Frontal cortex (tissue), 4 donors: ENCODE measurements at places on chromosomes 7 and 10. TPM values are rescaled to one million over a fixed set of nuclear protein-coding genes. Genes with fewer than 3 reads are reported as not detected.

The CCL24 gene
- not detected for total RNA-seq

The NPSR1 gene
- total RNA-seq: not detected

The TAS2R4 gene
- 2.0 TPM for total RNA-seq

The NXPH1 gene
- total RNA-seq: 41.6 TPM

The ABCB1 gene
- 6.5 TPM for total RNA-seq

The CHAT gene
- total RNA-seq: not detected

The LRIT1 gene
- total RNA-seq: not detected

The SLC35B4 gene
- total RNA-seq: 24.5 TPM

The AGK gene
- 46.5 TPM for total RNA-seq

The CALN1 gene
- 40.4 TPM for total RNA-seq

The FXYD4 gene
- total RNA-seq: not detected

The PRLHR gene
- 2.4 TPM for total RNA-seq

The RASSF4 gene
- total RNA-seq: 8.6 TPM

The LZTS2 gene
- total RNA-seq: 15.5 TPM

The AKR1C4 gene
- not detected for total RNA-seq

The C7orf57 gene
- under 0.01 TPM for total RNA-seq

The OR2A7 gene
- total RNA-seq: not detected

The TRPV5 gene
- total RNA-seq: not detected

The MMRN2 gene
- 4.1 TPM for total RNA-seq

The MSS51 gene
- 1.6 TPM for total RNA-seq

The MYH16 gene
- not detected for total RNA-seq

The PTPRZ1 gene
- total RNA-seq: 138 TPM

The UPK3BL2 gene
- total RNA-seq: 1.6 TPM

The BAMBI gene
- 4.5 TPM for total RNA-seq

The GPR37 gene
- 39.1 TPM for total RNA-seq

The SLC13A4 gene
- 12.6 TPM for total RNA-seq

The FAM25A gene
- total RNA-seq: not detected

The PROSER2 gene
- total RNA-seq: 0.41 TPM

The GATA3 gene
- not detected for total RNA-seq

The ZPBP gene
- total RNA-seq: 0.41 TPM

The PDZD7 gene
- 10.2 TPM for total RNA-seq

The CALHM1 gene
- not detected for total RNA-seq

The TAS2R39 gene
- not detected for total RNA-seq

The TRIL gene
- total RNA-seq: 17.5 TPM

The SVIL gene
- total RNA-seq: 16.7 TPM

The TUBB8 gene
- not detected for total RNA-seq
